ENCODE measurements at places on chromosomes 12 and 14.

- DNase-seq: no peak
Measured at GRCh38 chr14:67526181-67526580, 6.9 kb upstream of the PLEKHH1 start.

GRCh38 chr14:51445001-51445390, 204.9 kb downstream of the TMX1 start:
- DNase-seq: no peak

GRCh38 chr14:52862632-52863333, 71.4 kb upstream of the GNPNAT1 start:
- no peak for DNase-seq

GRCh38 chr12:130031571-130032189, 127.9 kb upstream of the TMEM132D start:
- no peak for DNase-seq

GRCh38 chr12:53751336-53752191, at the start of gene CISTR:
Gene CISTR (minus strand): TSS chr12:53751979.
- peak; percentile 58 for DNase-seq

- no peak for DNase-seq
Measured at GRCh38 chr14:50452979-50453705, 56.5 kb upstream of the CDKL1 start.
